Bronchial epithelial cell (primary cell): ENCODE measurements at places on chromosomes 1 and 21. TPM values are rescaled to one million over a fixed set of nuclear protein-coding genes. Genes with fewer than 3 reads are reported as not detected.
A peak's percentile ranks its signal among the peaks of the same experiment; 100 is the strongest.

The EDEM3 gene
- 32.1 and 54.2 TPM in 2 replicates for total RNA-seq

The TMPRSS15 gene
- total RNA-seq, result not detected in 2 replicates

The C8A gene
- not detected in 2 replicates for total RNA-seq

The LAPTM5 gene
- total RNA-seq, result under 0.01 TPM in 2 replicates

The ZYG11A gene
- under 0.01 and 0.13 TPM in 2 replicates for total RNA-seq

- DNase-seq, result no peak
These were observed 29.0 kb downstream of the GRHL3 start for GRCh38 chr1:24348196-24348595.

DNA sequence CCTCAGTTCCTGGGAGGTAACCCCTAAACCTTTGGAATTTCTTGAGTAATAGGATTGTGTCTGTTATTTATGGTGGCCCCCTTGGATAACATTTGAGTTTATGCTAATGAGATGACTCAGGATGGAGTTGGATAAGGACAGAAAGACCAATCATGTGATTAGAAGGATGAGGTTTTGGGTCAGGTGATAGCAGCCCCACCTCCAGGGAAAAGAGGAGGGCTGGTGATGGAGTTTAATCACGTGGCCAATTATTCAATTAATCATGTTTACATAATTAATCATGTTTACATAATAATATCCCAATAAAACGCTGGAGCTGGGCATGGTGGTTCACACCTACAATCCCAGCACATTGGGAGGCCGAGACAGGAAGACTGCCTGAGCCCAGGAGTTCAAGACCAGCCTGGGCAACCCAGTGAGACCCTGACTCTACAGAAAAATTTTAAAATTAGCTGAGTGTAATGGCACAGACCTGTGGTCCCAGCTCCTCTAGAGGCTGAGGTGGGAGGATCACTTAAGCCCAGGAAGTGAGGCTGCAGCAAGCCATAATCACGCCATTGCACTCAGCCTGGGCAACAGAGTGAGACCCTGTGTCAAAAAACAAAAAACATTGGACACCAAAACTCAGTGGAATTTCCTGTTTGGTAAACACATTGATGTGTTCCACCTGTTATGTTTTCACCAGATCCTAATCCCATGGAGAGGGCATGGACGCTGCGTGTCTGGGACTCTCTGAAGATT is 73.3 kb downstream of the NUP210L start:
- DNase-seq, result no peak

DNA sequence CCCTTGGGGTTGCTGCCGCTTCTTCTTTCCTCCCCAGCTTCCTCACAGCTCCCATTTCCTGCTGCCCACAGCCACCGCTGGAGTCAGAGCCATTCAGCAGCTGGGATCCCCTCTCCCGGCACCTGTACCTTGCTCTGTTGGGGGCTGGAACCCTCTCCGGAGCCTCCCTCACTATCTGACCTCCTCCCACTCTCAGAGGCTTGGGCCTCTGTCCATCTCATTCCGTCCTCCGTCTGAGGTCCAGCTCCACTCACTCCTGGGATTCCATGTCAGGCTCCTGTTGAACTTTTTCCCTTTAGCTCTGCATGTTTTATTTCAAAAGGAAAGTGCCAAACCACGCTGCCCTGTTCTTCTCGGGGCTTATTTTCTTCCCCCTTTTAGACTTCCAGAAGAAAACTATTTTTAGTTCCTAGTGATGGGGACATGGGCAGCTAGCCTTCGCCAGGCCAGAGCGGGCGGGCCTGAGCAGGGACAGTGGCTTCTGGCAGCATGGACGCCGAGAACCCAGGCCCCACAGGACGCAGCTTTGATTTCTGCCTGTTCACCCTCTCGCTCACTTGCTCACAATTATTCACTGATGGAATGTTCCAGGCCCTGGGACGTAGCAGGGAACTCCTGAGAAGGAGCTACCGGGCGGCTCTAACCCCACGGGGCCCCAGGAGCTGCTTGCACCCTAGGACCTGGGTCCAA is 79.2 kb downstream of the ARHGEF10L start:
- DNase-seq, result no peak

DNA sequence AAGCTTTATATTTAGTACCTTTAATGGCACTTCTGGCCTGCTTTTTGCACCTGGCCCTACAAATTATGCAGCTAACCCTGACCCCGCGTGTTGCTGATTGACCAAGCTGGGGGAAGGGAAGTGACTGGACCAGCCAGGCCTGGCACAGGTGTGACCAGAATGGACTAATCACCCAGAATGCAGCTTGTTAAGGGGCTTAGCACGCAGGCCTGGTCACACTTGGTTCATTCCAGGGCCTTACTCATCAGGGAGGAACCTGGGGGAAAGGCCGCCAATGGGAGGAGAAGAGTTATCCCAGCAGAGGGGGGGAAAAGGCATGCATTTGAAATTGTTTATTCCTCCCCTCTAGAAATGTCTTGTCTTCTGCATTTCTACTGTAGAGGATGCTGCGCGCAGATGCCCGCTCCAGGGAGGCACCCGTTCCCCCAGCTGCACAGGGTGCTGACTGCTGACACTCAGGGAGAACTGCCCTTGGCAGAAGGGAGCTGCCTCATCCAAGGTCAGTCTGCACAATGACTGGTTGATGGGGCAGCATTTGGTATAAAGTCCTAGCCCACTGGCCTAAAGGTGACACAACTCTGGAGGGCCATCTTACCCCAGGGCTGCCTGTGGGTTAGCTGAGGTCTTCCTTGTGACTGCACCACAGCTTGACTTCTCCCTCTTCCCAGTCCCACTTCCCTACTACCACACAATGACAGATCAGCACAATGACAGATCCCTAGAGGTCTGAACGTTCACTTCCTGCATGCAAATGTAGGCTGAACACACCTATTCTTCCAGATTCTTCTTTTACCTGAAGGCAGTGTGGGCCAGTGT is 29.0 kb downstream of the DHCR24 start:
- peak; percentile 60 for DNase-seq

DNA sequence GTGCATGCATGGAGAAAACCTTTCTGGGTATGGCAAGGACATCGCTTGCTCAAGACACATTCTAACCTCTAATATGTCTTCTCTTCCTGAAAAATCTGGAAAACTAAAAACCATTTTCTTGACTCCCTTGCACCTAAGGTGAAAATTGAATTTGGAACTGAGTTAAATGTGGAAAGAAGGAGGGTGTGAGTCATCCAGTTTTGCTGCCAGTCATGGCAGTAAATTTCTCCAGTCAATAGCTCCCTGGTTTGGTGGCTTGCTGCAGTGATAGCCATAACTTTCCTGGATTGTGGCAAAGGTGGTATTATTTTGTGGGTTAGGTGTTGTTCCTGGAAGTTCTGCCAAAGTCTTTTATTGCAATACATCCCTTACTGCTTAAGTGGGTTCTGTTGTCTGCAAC is 2.5 kb downstream of the ZCCHC17 start:
- DNase-seq, result peak; percentile 36

DNA sequence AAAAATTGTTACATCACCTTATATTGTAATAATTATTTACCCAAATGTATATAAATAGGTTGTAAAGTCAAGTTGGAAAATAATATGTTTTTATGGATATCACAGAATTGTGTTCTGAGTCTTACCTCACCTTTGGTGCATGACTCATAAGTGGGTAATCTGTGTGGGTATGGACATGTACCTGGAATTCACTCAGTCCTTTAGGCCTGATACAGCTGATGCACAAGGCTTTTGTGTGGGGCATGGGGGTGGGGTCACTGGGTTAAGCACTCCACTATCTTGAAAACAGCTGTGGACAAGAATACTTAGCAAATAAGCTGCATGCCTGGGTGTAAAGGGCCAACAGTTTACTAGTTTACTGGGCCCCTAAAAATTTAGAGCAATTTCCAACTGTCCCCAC is 34.4 kb downstream of the INKA2 start:
- DNase-seq, result peak; percentile 94

DNA sequence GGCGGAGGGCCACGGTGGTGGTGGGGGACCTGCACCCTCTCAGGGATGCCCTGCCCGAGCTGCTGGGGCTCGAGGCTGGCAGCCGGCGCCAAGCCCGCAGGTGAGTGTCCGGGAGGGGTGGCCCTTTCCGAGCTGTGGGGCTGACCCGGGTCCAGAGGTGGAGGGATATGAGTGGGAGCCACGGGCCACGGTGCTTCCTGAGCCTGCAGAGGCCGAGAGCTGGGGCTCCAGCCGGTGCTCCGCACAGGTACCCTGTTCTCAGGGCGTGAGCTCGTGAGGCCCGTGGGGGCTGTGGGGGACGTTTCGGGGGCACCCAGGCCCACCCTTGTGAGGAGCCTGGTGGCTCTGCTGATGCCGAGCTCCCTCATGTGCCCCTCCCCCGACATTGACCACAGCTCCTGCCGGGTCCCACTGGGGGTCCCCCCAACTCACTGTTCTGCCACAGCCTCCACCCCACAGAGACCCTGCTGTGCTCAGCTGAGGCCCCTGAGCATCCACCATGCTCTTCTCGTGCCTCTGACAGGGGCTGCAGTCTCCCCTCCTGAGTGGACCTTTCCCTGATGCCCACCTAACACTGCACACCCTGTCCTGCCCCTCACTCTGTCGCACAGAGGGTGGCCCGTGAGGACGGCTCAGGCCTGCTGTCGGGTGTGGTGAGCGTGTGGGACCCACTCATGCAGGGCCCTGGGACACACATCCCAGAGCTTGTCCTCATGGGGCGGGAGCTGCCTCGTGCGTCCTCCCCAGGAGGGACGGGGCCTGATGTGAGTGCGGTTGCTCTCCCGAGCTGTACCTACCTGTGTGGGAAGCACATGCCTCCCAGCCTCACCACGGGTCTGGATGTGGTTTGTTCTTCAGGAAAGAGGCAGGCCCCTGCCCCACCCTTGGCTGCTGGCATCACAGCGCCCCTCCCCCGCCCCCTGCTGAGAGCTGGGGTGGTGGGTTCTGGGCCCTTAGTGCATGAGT is 27.5 kb downstream of the SLX9 start:
- DNase-seq, result no peak

DNA sequence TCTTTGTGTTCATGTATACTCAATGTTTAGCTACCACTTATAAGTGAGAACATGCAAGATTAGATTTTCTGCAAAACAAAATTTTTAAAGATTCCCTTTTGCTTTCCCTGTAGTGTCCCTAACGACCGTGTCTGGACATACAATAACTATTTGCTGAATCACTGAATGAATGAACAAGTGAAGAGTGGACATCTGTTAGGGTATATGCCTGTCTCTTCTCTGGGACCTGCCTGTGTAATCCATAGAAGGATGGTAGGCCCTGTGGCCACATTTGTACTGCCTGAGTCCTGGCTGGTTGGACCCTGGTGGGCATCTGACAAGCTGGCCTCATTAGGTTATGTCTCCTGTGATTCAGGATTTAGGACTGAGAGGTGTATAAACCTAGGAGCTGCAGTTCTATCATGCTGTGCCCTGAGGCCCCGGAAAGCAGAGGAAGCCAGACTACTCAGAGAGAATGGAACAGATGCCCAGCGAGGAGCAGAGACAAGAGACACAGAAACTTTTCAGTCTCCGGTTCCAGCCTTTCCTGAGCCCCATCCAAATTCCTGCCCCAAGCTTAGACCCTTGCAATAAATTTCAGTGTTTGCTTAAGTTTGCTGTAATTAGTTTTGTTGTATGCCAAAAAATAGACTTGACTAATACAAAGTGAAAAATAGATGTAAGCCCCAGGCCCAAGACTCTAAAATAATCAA is 7.5 kb upstream of the NCF2 start:
- DNase-seq, result no peak

DNA sequence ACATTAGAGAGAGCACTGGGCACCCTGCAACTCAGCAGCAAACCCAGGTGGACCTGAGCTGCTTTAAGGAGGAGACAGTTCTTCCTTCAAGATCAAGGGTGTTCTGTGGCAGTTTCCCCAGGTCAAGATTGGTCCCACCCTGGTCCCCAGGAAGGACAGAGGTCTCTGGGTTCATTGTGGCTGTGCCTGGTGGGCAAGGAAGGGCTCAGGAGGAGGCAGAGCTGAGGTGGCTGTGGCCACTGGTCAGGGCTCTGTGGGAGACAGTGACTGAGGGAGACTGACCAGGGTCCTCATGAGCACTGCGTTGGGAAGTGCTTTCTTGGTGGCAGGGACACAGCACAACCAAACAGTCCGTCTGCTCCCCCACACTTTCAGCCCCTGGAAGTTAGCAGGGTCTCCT is 141.3 kb downstream of the FCRL5 start:
- DNase-seq, result no peak

DNA sequence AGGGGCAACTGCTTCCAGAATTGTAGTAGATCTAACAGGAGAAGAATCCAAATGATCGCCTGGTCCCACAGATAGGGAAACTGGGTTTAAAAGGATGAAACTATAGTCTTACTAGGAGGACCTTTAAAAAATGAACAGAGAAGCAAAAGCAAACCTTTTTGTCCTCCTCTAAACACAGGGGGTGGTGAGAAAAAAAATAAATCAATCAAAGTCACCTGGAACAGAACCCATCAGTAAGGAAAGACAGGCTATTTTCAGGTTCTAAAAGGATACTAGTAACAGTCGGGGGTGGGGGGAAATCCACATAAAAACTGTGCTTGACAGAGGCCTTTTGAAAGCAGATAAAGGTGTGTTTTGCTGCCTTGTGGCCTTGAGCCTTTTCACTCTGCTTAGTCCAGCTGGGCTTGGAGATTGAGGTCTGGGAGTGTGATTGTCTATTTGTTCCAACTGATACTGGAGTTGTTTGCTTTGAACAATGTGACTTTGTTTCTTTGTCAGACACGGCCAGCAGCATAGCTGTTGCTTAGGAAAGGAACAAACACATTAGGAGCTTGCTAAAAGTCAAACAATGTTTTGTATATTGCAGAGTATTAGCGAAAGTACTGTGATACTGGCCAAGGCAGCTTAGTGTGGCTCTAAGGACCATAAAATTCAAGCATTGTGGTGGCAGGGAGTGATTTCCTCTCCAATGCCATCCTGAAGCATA is 141.1 kb upstream of the IRF2BP2 start:
- no peak for DNase-seq

GRCh38 chr1:246607462-246607861 is 41.2 kb downstream of the CNST start:
- no peak for DNase-seq

- no peak for DNase-seq
These were observed 6.2 kb upstream of the MAPKAPK2 start for GRCh38 chr1:206678490-206678889.

DNA sequence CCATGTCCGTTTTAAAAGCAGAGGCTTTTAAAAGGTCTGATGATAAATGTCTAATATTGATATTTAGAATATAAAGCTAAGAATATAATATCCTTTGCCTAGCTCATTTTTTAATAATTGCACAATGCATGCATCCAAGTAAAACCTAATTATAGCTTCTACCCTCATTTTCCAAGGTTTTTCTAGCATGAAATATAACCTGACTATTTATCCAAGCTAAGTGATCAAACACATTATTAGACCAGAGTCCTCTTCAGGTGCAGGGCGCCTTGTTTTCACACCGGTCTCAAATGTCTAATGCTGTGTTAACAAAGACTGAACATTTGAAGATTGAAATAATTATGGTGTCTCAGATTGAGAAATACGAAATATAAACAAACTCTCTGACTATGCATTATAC is 648.9 kb upstream of the CXADR start:
- no peak for DNase-seq
